H9 (cell line): ENCODE measurements at places on chromosomes 13 and 19. TPM values are rescaled to one million over a fixed set of nuclear protein-coding genes. Genes with fewer than 3 reads are reported as not detected.

TEX29 gene
- total RNA-seq = 0.33 TPM in 1 of 2 replicates, not detected in the other

ISYNA1 gene
- 241 and 255 TPM in 2 replicates for total RNA-seq

- H3K4me3 ChIP-seq = no peak overlapping the region
- H3K27me3 ChIP-seq = no peaks in the 10 kb centered on the region; the same call in 1 of the 2 replicates
- no peaks in the 10 kb centered on the region for H3K4me1 ChIP-seq
- H3K36me3 ChIP-seq = peaks cover 4% of the 10 kb centered on the region; the same call in 2 of the 3 replicates
- no peak overlapping the region for H3K27ac ChIP-seq
Measured at GRCh38 chr13:110309661-110310524, 2.8 kb downstream of the COL4A2 start.

GPR183 gene
- total RNA-seq = not detected in 2 replicates

DNA sequence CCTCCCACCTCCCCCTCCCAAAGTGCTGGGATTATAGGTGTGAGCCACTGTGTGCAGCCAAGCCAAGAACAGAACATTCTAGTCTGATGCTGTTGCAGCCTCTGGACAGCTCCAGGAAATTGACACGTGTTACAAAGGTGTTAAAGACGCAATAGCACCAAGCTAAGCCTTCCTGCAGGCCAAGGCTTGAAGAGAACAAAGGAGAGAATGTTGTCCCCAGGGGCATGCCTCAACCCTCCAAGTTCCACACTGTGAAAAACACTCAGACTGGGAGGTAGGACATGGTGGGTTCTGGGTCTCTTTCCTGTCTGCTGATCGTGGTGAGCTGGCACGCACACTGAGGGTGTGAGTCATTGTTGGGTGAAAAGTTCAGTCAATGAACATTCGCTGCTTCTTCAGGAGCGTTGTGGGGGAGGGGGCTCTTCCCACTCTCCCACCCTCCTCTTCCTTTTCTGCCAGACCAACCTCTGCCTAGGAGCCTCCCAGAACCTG lies 5.3 kb upstream of the PTPRS start:
- no peaks in the 10 kb centered on the region for H3K36me3 ChIP-seq
- H3K4me1 ChIP-seq = no peaks in the 10 kb centered on the region
- H3K27ac ChIP-seq = no peak overlapping the region
- DNase-seq = no peak
- peaks cover 6% of the 10 kb centered on the region for H3K27me3 ChIP-seq

IGFL2 gene
- not detected in 2 replicates for total RNA-seq

USHBP1 gene
- total RNA-seq = 6.4 and 6.7 TPM in 2 replicates

GRCh38 chr13:33799950-33800592 lies 17.9 kb upstream of the RFC3 start:
- H3K4me1 ChIP-seq = no peaks in the 10 kb centered on the region; the same call in 1 of the 2 replicates
- no peak overlapping the region for H3K27ac ChIP-seq
- DNase-seq = no peak
- H3K4me3 ChIP-seq = no peak overlapping the region
- no peaks in the 10 kb centered on the region for H3K27me3 ChIP-seq

DNA sequence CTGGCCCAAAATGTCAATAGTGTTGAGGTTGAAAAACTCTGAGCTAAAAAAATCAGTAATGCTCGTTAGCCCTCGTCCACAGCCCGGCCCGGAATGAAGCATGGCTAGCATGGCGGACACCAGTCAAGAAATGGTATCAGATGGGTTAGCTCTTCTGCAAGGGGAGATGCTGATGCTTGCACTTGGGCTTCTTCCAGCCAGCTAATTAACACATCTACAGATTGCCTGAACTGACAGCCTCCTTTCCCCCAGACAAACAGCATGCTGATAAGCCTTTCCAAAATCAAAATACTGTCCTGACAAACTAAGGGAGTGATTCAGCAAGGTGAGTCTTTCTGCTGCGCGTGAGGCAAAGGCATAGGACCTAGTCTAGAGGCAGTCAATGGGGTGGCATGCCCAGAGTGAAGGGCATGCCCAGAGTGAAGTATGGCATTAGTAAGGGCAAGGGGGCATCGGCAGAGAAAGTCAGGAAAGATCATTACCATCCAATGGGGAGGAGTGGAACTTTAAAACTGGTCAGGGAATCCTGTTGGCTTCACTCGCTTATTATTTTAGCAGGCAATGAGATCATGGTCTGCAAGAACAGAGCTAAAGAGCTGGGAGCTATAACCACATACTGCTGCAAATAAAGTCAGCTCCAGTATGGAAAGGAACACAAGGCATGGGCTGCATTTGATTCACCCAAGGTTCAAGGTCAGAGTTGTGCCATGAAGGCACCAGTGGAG lies 30.2 kb upstream of the UBE2L5 start:
- no peak overlapping the region for H3K27ac ChIP-seq
- no peaks in the 10 kb centered on the region for H3K36me3 ChIP-seq
- no peaks in the 10 kb centered on the region; the same call in 1 of the 2 replicates for H3K4me1 ChIP-seq
- DNase-seq = no peak
- no peaks in the 10 kb centered on the region for H3K27me3 ChIP-seq
